Activated T-helper 2 cell treated with anti-CD3 and anti-CD28 coated beads, Interferon-gamma antibody, Interleukin-2, Interleukin-4, amounts not matched to agents 10 μg/mL and 5 μg/mL and 100 μg/mL, durations not matched to agents 14 hours and 24 hours and 36 hours (primary cell): ENCODE measurements at places on chromosomes 4 and X. TPM values are rescaled to one million over a fixed set of nuclear protein-coding genes. Genes with fewer than 3 reads are reported as not detected.

DNA sequence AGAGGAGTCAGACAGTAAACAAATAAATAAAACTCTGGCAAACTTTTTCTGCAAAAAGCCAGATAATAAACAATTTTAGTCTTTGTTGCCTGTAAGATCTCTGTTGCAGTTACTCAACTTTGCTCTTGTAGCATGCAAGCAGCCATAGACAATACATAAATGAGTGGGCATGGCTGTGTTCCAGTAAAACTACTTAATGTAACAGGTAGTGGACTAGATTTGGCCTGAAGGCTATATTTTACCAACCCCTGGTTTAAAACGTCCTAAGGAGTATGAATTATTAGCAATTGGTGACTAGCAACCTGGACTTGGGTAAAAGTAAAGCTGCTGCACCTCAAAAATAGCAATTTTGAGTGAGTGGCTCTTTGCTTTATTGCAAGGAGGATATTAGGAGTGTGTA is 30.9 kb downstream of the SLAIN2 start:
- H3K27ac ChIP-seq = no peak overlapping the region
- H3K4me3 ChIP-seq = no peak overlapping the region
- DNase-seq = no peak
- H3K27me3 ChIP-seq = no peaks in the 10 kb centered on the region
- H3K36me3 ChIP-seq = peaks cover 11% of the 10 kb centered on the region

DNA sequence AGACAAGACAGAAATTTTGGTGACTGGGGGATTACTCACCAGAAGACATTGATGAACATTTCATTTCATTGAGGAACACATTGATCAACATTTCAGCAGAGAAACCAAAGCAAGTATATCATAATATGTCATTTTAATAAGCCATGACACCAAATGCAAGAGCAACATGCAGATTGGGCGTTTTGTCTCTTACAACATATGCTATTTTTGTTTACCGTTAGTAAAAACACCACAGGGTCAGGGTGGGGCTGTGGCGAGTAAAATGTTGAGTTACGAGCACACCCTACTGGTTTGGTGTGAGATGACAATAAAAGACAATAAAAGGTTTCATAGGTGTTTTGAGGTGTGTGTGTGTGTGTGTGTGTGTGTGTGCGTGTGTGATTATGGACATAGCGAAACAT is 294.5 kb downstream of the PDGFC start:
- no peaks in the 10 kb centered on the region for H3K27me3 ChIP-seq
- H3K4me1 ChIP-seq = no peaks in the 10 kb centered on the region
- no peak for DNase-seq

DNA sequence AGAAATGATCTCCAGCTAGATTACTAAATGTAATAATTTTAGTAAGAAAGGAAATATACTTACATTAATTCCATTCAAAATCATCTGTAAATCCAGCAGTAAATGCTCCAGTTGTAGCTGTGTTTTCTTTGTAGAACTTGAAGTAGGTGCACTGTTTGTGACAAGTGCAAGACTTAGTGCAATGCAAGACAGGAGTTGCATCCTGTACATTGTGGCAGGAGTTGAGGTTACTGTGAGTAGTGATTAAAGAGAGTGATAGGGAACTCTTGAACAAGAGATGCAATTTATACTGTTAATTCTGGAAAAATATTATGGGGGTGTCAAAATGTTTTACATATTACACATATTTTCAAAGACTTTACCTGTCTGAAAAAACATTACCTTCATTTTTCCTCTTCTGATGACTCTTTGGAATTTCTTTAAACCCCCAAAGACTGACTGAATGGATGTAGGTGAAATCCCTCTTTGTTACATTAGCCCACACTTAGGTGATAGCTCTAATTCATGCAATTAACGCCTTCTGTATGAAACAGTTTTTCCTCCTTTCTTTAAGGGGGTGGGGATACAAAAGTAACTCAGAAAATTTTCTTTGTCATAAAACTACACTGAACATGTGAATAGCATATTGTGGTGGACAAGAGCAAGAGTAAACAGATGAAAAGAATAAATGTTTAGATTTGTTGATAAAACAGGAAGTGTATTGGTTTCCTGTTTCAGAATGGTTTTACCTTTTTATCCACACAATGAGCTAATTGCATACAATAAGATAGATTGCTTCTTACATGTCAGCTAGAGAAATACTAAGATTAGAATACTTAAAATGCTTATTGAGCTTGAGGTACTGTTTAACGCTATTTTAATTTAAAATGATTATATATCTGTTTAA is at the start of gene IL2:
TSS of gene IL2 (minus strand) at position 495 of the 886 bp plus-strand sequence. CDS start at position 210, 285 bp downstream.
- H3K4me3 ChIP-seq = peak within 1 kb of the TSS; percentile 78
- DNase-seq = no peak
- H3K27ac ChIP-seq = peak within 1 kb of the TSS; percentile 69

DNA sequence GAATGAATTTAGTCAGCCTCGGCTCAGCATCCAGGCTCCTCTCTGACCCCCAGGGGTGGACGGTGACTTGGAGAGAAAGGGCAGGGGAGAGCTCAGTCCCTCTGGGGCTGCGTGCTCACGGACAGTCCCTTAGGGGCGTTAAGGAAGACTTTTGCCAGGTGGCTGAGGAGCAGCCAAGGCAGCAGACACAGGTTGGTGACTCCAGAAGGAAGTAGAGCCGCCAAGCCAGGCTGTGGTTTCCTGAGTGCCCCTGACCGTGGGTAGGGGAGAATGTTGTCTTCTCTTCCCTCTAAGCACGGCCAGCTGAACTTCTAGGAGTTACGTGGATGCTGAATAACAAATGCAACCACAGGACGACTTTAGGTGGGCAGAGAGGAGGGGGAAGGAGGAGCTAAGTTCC is 91.0 kb upstream of the MTM1 start:
- H3K27me3 ChIP-seq = no peaks in the 10 kb centered on the region
- H3K36me3 ChIP-seq = peaks cover 53% of the 10 kb centered on the region
- peak overlapping the region; percentile 77 for H3K27ac ChIP-seq
- H3K4me1 ChIP-seq = peaks cover 45% of the 10 kb centered on the region
- DNase-seq = no peak

GRCh38 chr4:139154538-139154937 is 22.5 kb downstream of the ELF2 start:
- peaks cover 7% of the 10 kb centered on the region for H3K27me3 ChIP-seq
- no peak overlapping the region for H3K27ac ChIP-seq
- H3K36me3 ChIP-seq = no peaks in the 10 kb centered on the region
- no peak overlapping the region for H3K4me3 ChIP-seq
- H3K4me1 ChIP-seq = peaks cover 3% of the 10 kb centered on the region
- no peak for DNase-seq

GRCh38 chr4:185830263-185830994 is 18.4 kb upstream of the SORBS2 start:
- H3K4me3 ChIP-seq = no peak overlapping the region
- no peak overlapping the region for H3K27ac ChIP-seq
- no peaks in the 10 kb centered on the region for H3K27me3 ChIP-seq
- no peak for DNase-seq
- no peaks in the 10 kb centered on the region for H3K4me1 ChIP-seq

DNA sequence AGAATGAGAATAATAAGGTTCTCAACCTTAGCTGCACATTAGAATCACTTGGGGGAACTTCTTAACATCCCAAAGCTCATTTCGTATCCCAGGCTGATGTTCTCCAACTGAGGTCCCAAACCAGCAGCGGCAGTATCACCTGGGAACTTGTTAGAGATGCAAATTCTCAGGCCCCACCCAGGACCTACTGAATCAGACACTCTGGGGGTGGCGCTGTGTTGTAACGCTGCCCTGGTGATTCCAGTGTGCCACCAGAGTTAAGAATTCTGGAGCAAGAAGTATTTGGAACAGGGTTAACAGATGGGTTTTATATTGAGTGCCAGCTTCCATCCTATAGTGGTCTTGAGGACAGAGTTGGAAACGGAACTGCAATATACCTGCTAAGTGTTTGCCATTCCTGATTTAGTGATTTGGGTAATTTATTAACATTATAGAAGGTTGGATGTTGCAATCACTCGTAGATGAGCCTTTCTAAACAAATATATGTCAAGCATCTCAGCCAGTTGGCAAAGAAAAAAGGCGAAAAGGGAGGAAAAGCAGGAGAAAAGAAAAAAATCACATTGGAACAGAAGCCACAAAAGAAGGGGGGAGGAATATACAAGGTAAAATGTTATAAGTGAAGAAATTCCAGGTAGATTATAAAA is 141.0 kb downstream of the ARX start:
- no peak overlapping the region for H3K4me3 ChIP-seq
- no peak overlapping the region for H3K27ac ChIP-seq
- H3K36me3 ChIP-seq = peaks cover 3% of the 10 kb centered on the region
- no peaks in the 10 kb centered on the region for H3K4me1 ChIP-seq

- no peaks in the 10 kb centered on the region for H3K27me3 ChIP-seq
- H3K36me3 ChIP-seq = peaks cover 46% of the 10 kb centered on the region
- no peak for DNase-seq
- no peak overlapping the region for H3K27ac ChIP-seq
- H3K4me3 ChIP-seq = no peak overlapping the region
- H3K4me1 ChIP-seq = peaks cover 19% of the 10 kb centered on the region
Observed at GRCh38 chrX:47245156-47245555, 12.3 kb downstream of the USP11 start.

GRCh38 chr4:23981328-23981727 is 91.5 kb upstream of the PPARGC1A start:
- no peak for DNase-seq
- no peak overlapping the region for H3K4me3 ChIP-seq
- H3K27ac ChIP-seq = no peak overlapping the region
- H3K27me3 ChIP-seq = no peaks in the 10 kb centered on the region
- no peaks in the 10 kb centered on the region for H3K4me1 ChIP-seq

DNA sequence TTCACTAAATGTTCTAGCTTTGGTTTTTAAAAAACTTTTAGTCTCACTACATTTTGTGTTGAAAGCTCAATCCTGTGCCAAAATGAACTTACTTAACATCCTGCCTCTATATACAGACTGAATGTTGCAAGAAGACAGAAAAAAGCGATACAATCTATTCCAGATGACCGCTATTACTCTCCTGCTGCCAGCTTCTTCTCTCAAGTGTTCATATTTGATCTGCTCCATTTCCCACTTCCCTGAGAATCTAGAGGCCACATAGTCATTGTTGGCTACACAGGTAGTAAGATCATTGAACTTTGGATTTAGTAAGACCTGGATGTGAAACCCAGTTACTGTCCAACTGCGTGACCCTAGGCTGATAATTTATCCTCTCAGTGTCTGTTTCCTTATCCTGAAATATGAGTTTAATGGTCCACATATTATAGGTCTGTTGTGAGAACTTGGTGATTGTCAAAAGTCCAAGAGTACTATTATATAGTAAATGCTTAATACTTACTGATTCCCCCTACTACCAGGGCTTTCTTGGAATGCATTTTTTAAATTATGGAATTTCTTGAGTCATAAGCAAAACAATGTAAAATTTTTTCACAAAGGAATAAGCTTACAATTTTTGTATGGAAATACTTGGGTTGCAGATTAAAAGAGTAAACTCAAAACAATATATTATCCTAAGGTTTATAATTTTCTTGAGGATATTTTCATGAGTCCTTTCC is 976.8 kb upstream of the ADGRL3 start:
- no peaks in the 10 kb centered on the region for H3K27me3 ChIP-seq
- H3K27ac ChIP-seq = no peak overlapping the region
- no peaks in the 10 kb centered on the region for H3K36me3 ChIP-seq
- no peaks in the 10 kb centered on the region for H3K4me1 ChIP-seq

- H3K27me3 ChIP-seq = peaks cover 3% of the 10 kb centered on the region
- DNase-seq = no peak
- no peaks in the 10 kb centered on the region for H3K4me1 ChIP-seq
- no peaks in the 10 kb centered on the region for H3K36me3 ChIP-seq
- no peak overlapping the region for H3K4me3 ChIP-seq
- H3K27ac ChIP-seq = no peak overlapping the region
Observed at GRCh38 chr4:6235012-6235411, 34.6 kb upstream of the WFS1 start.

- H3K36me3 ChIP-seq = no peaks in the 10 kb centered on the region
- H3K27ac ChIP-seq = no peak overlapping the region
- no peak for DNase-seq
- H3K4me3 ChIP-seq = no peak overlapping the region
- peaks cover 14% of the 10 kb centered on the region for H3K27me3 ChIP-seq
Observed at GRCh38 chr4:104901438-104901837, 245.2 kb upstream of the TET2 start.

DNA sequence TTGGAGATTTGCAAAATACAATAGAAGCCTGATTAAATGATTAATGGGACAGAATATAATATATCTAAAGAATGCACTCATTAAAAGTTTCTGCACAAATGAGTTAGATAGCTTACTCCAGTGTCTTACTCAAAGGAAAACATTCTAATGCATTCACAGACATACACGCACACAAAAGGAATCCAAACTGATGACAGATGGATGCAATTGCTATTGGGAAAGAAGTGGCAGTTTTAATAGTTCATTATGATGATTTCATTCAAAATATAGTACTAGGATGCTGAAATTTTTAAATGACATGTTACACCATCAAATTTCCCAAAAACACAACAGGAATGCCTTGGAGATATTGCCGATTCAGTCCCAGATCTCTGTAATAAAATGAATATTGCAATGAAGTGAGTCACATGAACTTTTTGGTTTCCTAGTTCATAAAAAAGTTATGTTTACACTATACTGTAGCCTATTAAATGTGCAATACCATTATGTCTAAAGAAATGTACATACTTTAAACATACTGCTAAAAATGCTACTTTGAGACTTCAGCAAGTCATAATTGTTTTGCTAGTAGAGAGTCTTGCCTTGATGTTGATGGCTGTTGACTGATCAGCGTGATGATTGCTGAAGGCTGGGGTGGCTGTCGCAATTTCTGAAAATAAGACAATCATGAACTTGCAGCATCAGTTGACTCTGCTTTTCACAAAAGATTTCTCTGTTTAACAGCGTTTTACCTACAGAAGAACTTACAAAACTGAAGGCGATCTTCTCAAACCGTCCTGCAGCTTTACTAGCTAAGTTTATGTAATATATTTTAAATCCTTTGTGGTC is 45.6 kb downstream of the BBS12 start:
- no peak overlapping the region for H3K4me3 ChIP-seq
- no peaks in the 10 kb centered on the region for H3K27me3 ChIP-seq
- no peak for DNase-seq
- no peaks in the 10 kb centered on the region for H3K4me1 ChIP-seq

The MXRA5 gene
- total RNA-seq = not detected in 2 replicates

The RAB41 gene
- not detected in 2 replicates for total RNA-seq

The HTR2C gene
- total RNA-seq = not detected in 2 replicates

The TIGD4 gene
- 0.23 and 0.28 TPM in 2 replicates for total RNA-seq

The NALF2 gene
- 0.25 and 0.37 TPM in 2 replicates for total RNA-seq

The SYTL4 gene
- not detected in 2 replicates for total RNA-seq

The NAAA gene
- total RNA-seq = 30.8 and 33.9 TPM in 2 replicates

The SLC10A6 gene
- not detected in 2 replicates for total RNA-seq

The UXT gene
- total RNA-seq = 204 and 208 TPM in 2 replicates

The GUCY1B1 gene
- 0.30 and 0.32 TPM in 2 replicates for total RNA-seq
